ENCODE measurements at places on chromosomes 1 and 21. TPM values are rescaled to one million over a fixed set of nuclear protein-coding genes. Genes with fewer than 3 reads are reported as not detected.

The SELE gene
- total RNA-seq = not detected

The NFASC gene
- not detected for total RNA-seq

DNA sequence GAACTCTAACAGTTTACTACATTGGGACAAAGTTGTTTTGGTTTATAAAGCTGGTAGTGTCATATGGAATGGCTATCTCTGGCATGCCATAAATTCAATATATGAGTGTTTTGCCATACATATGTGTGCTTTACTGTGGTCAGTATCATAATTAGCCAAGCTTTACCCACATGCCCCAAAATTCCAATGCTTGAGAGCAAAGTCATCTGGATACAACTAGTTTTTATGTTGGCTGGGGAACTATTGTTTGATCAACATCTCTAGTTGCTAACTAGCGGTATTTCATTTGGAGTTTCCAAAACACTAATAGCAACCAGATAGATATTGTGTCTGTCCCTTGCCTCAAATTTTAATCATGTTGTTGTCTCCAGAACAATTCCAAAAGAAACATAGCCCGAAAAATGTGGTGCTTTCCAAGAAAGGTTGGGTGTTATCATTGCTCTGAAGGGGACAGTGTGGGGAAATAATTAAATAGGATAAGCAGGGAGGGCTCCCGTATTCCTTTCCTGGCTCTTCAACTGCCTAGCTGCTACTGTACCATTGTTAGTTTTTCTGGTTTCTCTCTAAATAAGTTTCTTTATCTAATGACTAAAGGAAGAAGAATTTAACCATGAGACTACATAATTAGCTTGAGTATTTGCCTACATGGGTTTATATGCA is 136.1 kb downstream of the TGFB2 start:
- DNase-seq = no peak

DNA sequence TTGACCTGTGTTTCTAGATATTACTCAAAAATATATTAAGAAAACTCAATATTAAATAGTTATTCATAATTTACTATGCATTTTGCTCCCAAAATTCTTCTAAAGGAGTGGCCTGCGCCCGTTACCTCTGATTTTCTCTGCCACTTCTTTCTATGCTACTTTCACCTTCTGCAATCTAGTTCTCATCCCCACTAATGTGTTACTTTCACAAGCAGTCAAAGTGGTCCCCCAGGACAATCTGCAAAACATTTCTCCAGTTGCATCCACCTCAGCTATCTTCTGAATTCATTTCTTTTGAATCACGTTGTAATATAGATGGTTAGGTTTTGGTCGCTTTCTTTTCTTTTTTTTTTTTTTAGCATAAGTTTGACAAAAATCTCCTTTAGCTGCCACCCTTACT is 13.4 kb downstream of the INSL5 start:
- DNase-seq = no peak

Measured in activated CD8-positive, alpha-beta T cell treated with anti-CD3 and anti-CD28 coated beads, Interleukin-2, amount 10 ng/mL, durations not matched to agents 7 days and 5 days (primary cell).